ENCODE measurements at places on chromosomes 2 and 18.

GRCh38 chr2:102872388-102872787 lies 110.6 kb downstream of the TMEM182 start:
- no peak overlapping the region for H3K27ac ChIP-seq
- H3K36me3 ChIP-seq: no peaks in the 10 kb centered on the region
- no peak for DNase-seq
- H3K27me3 ChIP-seq: peaks cover 2% of the 10 kb centered on the region
- no peaks in the 10 kb centered on the region for H3K4me1 ChIP-seq

DNA sequence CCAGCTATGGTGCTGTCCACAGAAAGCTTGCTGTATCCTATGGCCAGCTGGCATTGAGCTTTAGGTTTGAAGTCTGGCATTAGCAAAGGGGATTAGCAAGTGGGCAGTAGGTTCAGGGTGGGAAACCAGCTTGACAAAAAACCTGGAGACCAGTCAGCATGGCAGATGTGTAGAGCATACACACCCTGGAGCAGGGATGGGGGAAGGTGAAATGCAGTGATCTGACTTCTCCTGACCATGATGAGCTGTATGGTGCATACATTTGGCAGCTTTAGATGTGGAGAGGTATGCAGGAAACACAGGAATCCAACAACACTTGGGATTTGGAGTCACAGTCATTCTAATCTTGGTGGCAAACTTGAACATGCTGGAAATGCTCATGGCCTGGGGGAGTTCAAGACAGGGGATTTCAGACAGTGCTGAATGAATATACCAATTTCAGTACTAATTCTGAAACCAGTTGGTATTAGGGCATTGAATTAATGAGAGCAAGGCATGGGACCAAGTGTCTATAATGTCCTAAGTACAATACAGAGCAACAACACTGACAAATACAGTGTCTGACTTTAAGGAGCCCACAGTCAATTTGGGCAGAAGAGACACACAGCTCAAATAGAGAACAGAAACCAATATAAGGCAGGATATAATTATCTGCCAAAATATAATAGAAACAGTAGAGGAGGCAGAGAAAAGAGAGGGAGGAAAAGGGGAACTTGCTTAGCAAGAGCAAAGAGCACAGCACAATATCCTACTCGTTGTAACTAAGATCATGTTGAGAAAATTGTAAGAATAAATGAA lies 11.8 kb downstream of the ARHGAP15 start:
- peaks cover 85% of the 10 kb centered on the region for H3K4me1 ChIP-seq
- peak overlapping the region; percentile 80 for H3K27ac ChIP-seq
- H3K36me3 ChIP-seq: peaks cover 2% of the 10 kb centered on the region
- H3K27me3 ChIP-seq: no peaks in the 10 kb centered on the region
- peak overlapping the region; percentile 72 for H3K4me3 ChIP-seq
- DNase-seq: no peak

GRCh38 chr2:169705927-169706326 lies 11.7 kb downstream of the PHOSPHO2 start:
- peaks cover 3% of the 10 kb centered on the region for H3K36me3 ChIP-seq
- H3K27ac ChIP-seq: no peak overlapping the region
- H3K27me3 ChIP-seq: no peaks in the 10 kb centered on the region
- no peaks in the 10 kb centered on the region for H3K4me1 ChIP-seq
- DNase-seq: no peak
- no peak overlapping the region for H3K4me3 ChIP-seq

DNA sequence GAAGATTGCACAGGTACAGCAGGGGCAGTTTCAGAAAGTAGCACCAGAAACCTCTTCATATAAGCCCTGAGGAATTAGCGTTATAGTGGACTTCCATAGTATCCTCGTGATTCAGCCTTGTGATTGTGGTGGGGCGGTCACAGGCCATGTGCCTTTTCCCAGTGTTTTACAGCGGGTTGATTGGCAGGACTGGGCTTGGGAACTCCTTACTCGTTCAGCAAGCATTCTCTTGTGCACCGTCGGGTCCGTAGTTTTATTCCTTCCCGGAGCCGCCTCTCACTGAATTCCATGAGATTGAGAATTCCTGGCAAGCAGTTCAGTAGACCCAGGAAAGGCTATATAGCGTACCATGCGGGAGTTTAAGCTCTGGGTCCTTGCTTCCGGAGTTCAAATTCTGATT lies 5.2 kb downstream of the COPS8 start:
- peaks cover 23% of the 10 kb centered on the region for H3K36me3 ChIP-seq
- H3K27ac ChIP-seq: no peak overlapping the region
- H3K4me1 ChIP-seq: peaks cover 10% of the 10 kb centered on the region

- H3K4me1 ChIP-seq: peaks cover 1% of the 10 kb centered on the region
- peaks cover 3% of the 10 kb centered on the region for H3K36me3 ChIP-seq
- no peaks in the 10 kb centered on the region for H3K27me3 ChIP-seq
- no peak overlapping the region for H3K4me3 ChIP-seq
- DNase-seq: no peak
These were observed 57.7 kb upstream of the HPCAL1 start for GRCh38 chr2:10245021-10245420.

GRCh38 chr18:25976554-25976953 lies 113.9 kb downstream of the SS18 start:
- no peak overlapping the region for H3K27ac ChIP-seq
- no peaks in the 10 kb centered on the region for H3K36me3 ChIP-seq
- H3K27me3 ChIP-seq: peaks cover 3% of the 10 kb centered on the region
- H3K4me3 ChIP-seq: no peak overlapping the region
- H3K4me1 ChIP-seq: no peaks in the 10 kb centered on the region

- H3K4me1 ChIP-seq: no peaks in the 10 kb centered on the region
- no peak overlapping the region for H3K27ac ChIP-seq
- DNase-seq: no peak
- no peaks in the 10 kb centered on the region for H3K36me3 ChIP-seq
- no peaks in the 10 kb centered on the region for H3K27me3 ChIP-seq
These were observed 279.4 kb upstream of the NXPH2 start for GRCh38 chr2:139059617-139060016.

- H3K27me3 ChIP-seq: peaks cover 3% of the 10 kb centered on the region
- no peak overlapping the region for H3K4me3 ChIP-seq
- no peaks in the 10 kb centered on the region for H3K36me3 ChIP-seq
- no peak overlapping the region for H3K27ac ChIP-seq
- no peaks in the 10 kb centered on the region for H3K4me1 ChIP-seq
These were observed 252.9 kb downstream of the ATAD2B start for GRCh38 chr2:23673830-23674679.

DNA sequence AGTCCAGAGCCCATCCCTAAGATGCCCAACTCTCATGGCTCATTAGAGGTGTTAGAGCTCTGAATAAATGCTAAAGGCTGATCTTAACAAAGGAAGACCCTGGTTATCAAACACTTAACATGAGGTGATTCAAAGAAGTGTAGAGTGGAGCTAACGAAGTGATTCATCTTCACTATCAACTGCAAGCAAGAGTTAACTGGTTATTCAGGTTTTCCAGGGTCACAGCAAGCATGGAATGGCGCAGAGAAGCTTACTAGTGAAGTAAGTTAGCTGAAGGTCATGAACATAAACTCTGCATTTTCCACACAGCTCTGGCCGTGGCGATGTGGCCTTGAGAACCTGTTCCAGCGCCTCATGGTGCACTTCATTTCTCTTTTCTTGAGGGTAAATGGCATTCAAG lies 17.0 kb downstream of the RND3 start:
- H3K27ac ChIP-seq: no peak overlapping the region
- no peaks in the 10 kb centered on the region for H3K36me3 ChIP-seq
- H3K4me3 ChIP-seq: no peak overlapping the region
- no peaks in the 10 kb centered on the region for H3K4me1 ChIP-seq

DNA sequence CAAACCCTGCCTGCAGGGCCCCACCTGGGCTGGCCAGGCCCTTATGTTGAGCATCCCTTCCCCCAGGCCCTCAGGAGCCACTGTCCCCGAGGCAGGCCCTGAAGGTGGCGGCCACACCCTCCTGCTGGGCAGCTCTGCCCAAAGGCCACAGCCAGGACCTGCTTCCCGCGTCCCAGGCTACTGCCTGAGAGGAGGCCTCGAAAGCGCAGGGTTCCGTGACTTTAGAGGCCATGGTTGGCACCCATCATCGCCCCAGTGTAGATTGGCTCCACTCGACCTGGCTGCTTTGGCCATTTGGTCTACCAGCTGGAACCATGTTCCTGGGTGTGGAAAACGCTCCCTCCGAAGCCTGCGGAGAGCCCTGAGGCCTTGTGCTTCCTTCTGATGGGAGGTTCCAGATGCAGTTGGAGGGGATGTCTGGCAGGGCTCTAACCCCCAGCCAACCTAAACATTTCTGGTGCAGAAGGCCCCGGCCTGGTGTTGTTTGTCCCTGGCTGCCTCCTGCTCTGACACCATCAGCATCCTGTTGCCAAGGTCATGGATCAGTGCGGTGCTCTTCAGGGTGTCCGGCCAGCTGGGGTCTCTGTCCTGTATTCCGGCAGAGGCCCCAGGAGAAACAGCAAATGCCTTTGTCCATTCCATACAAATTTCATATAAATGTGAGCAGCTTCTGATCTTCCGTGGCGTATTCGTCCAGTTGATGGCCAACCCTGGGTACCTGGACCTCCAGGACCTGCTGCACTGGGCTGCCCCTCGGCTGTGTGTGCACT lies 14.7 kb downstream of the CAPN10 start:
- DNase-seq: no peak
- H3K27ac ChIP-seq: no peak overlapping the region

- H3K27me3 ChIP-seq: peaks cover 46% of the 10 kb centered on the region
- no peak overlapping the region for H3K4me3 ChIP-seq
- H3K4me1 ChIP-seq: peaks cover 5% of the 10 kb centered on the region
- H3K27ac ChIP-seq: no peak overlapping the region
These were observed 2.8 kb downstream of the COLEC12 start for GRCh38 chr18:497688-498087.

GRCh38 chr18:52567360-52567759 lies 227.4 kb downstream of the DCC start:
- no peaks in the 10 kb centered on the region for H3K27me3 ChIP-seq
- no peaks in the 10 kb centered on the region for H3K36me3 ChIP-seq
- H3K27ac ChIP-seq: no peak overlapping the region
- H3K4me3 ChIP-seq: no peak overlapping the region
- no peak for DNase-seq
- H3K4me1 ChIP-seq: no peaks in the 10 kb centered on the region

GRCh38 chr2:204260901-204261300 lies 284.4 kb upstream of the PARD3B start:
- H3K4me1 ChIP-seq: peaks cover 3% of the 10 kb centered on the region
- peaks cover 25% of the 10 kb centered on the region for H3K27me3 ChIP-seq
- no peak overlapping the region for H3K4me3 ChIP-seq
- no peaks in the 10 kb centered on the region for H3K36me3 ChIP-seq
- H3K27ac ChIP-seq: no peak overlapping the region

DNA sequence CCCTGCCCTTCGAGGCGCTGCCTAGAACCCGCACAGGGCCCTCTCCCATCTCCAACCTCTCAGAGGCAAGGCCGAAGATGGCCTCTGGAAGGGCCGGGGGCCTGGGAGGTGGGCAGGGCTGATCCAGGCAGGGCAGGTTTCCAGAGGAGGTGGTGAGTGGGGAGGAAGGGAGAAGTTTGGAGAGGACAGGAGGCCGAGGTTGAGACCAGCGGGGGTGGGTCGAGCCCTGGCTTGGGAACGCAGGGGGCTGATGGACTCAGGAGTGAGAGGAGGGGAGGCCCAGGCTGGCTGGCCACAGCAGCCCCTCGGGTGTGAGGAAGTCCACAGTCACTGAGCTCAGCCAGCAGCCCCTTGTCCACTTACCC lies 10.5 kb downstream of the CAPN10 start:
- no peak overlapping the region for H3K4me3 ChIP-seq
- H3K4me1 ChIP-seq: no peaks in the 10 kb centered on the region
- no peaks in the 10 kb centered on the region for H3K27me3 ChIP-seq
- no peak overlapping the region for H3K27ac ChIP-seq

GRCh38 chr2:149068996-149069888 lies 30.7 kb downstream of the LYPD6B start:
- H3K4me3 ChIP-seq: peak overlapping the region; percentile 30
- peak; percentile 15 for DNase-seq
- H3K27ac ChIP-seq: peak overlapping the region; percentile 20
- H3K27me3 ChIP-seq: peaks cover 17% of the 10 kb centered on the region
- H3K36me3 ChIP-seq: no peaks in the 10 kb centered on the region

- H3K36me3 ChIP-seq: peaks cover 42% of the 10 kb centered on the region
- no peaks in the 10 kb centered on the region for H3K27me3 ChIP-seq
- DNase-seq: no peak
- peaks cover 57% of the 10 kb centered on the region for H3K4me1 ChIP-seq
- H3K27ac ChIP-seq: peak overlapping the region; percentile 99
These were observed 752 bp upstream of the CYTIP start for GRCh38 chr2:157444641-157445040.

DNA sequence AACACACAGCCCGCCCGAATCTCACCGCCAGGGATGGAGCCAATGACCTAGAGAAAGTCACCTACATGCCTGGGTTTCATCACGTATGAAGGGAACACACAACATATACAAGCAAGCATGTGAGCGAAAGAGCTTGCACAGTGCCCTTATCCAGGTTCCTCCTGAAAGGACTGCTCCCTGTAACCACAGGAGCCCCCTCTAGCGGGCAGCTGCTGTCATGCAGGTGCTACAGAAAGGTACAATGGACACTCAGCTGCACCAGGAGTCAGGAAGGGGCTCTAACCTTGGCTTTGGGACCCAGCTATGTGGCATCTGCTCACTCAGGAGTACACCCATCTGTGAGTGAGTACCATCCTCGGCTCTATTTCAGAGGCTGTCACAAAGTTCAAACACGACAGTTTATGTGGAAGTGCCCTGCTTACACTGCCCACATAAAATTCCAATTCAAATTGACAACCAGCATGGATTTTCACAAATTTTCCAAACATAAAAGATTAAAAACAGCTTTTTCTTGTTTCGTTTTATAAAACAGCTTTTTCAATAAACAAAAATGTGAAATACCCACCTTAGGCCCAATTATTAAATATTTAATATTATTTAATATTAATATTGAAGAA lies 3.5 kb downstream of the NDUFA10 start:
- peaks cover 29% of the 10 kb centered on the region for H3K4me1 ChIP-seq
- H3K27me3 ChIP-seq: peaks cover 1% of the 10 kb centered on the region
- DNase-seq: peak; percentile 72
- H3K36me3 ChIP-seq: peaks cover 48% of the 10 kb centered on the region
- no peak overlapping the region for H3K4me3 ChIP-seq
